ENCODE measurements at places on chromosomes 4 and X.

DNA sequence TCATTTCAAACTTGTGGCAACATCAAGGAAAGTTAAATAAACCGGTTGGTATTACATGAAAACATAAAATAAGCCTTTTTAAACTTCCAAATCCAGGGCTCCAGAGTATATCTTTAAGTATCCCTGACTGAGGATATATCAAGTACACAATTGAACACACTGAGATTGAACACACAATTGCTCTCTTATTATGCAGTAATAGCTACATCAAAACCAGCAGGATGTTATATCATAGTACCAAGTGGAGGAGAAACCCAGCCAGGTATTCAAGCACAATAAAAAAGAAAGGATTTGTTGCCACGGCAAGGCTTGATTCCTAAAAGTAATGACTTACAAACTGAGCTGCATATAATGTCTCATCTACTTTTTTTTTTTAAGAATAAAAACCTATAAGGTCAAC is 605.8 kb downstream of the SPOCK3 start:
- DNase-seq: no peak

DNA sequence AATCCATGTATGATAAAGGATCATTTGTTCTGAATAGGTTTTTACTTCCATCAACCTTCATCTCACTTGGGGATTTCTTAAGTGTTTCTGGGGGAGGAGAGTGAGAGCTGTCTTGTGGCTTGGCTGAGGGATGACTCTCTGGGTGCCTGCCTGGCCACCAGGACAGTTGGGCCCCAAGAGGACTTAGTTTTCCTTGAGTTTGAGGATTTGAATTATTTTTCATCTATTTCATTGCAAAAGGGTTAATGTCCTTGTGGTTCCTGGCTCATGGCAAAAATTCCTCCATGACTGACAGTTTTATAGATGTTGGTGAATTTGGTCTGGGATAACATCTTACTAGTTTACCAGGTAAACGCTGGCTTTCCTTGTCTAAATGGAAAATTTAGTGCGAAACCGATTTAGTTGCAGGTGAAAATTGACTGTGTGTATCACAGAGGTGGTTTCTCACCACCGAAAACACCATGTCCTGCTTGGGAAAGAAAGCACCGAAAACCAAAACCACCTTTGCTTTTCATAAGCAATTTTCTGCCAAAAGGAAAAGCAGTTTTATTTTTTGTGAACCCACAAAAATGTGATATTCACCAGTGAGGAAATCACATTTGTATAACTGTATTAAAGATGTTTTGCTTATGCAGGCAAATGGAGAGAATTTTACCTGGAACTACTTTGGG is 331.3 kb upstream of the SFRP2 start:
- no peak for DNase-seq

GRCh38 chr4:36054694-36055422 is 189.5 kb downstream of the ARAP2 start:
- DNase-seq: no peak

DNA sequence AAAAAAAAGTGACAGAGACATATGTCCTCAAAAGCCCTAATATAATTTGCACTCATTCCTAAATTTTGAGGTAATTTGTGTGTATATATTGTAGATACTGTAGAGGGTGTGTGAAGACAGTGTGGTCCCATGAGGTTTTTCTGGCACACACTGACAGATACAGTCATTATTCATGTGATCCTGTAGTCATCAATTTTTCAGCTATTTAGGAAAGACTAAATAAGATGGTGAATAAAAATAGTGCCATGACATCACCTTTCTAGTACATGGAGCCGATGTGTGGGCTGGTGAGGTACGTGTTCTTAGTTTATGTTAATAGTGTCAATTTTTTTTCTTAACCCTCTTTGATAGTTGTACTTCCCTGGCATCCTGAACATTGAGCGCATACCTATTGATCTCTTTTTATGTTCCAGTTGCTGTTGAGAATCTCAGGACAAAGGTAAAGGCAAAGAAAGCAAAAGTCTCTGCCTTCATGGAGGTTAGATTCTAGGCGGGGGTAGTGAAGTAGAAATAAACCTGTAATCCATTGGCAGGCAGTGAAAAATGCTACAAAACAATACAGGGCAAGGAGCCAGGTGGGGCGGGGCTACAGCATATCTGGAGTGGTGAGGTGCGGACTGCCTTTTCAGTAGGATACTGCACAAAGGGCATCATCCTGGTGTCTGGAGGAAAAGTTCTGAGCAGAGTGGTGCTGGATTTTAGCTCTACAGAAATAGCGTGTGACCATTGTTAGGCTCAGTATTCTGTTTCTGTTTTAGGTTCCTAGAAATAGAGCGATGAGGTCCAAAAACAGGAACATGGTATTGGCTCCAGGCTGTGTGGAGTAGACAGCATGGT is 93.8 kb downstream of the ARHGAP10 start:
- DNase-seq: no peak

GRCh38 chrX:24668111-24668510 is 21.0 kb upstream of the PCYT1B start:
- no peak for DNase-seq

DNA sequence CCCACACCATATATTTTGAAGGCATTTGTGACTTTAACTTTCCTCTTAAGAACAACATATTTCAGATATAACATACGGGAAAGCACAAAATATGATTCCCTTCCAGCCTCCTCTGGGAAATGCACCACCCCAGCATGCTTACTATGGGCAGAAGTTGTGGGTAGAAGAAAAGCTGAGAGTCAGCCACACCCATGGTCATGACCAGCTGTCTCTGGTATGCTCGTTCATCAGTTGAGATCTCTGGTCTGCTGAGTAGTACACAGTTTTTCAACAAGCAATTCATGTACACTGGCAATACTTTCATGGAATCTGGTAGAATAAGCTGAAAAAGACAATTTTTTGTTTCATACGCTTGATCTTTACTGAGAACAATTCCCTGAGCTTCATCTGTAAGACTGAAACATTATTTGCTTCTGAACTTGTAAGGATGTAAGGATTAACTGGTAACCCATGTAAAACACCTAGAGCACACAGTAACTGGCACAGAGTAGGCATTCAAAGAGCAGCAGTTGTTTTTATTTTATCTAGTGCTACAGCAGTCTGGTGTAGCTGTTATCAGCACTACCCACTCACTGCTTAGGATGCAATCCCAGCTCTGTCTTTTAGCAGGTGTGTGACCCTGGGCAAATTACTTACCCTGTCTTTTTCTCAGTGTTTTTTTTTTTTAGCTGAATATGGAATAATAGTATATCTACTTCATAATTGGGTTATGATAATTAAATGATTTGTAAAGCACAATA is 47.6 kb downstream of the METTL14 start:
- no peak for DNase-seq

- no peak for DNase-seq
Observed at GRCh38 chrX:150032742-150033141, 94.5 kb upstream of the EOLA2 start.

DNA sequence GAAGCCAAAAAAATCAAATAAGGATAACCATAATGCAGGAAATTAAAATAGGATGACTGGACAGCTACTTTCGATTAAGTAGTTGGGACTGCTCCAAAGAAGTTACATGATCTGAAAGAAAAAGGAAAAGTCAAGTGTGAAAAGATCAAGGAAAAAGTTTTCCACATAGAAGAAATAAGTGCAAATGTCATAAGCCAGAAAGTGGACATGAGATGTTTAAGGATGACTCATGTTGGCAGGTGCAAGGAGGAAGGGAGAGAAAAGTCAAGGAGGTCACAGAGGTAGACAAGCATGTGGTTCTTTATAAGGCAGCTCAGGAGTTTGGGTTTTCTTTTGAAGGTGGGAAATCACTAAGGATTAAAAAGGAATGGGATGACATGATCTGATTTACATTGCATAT is 89.8 kb upstream of the GPRIN3 start:
- no peak for DNase-seq

DNA sequence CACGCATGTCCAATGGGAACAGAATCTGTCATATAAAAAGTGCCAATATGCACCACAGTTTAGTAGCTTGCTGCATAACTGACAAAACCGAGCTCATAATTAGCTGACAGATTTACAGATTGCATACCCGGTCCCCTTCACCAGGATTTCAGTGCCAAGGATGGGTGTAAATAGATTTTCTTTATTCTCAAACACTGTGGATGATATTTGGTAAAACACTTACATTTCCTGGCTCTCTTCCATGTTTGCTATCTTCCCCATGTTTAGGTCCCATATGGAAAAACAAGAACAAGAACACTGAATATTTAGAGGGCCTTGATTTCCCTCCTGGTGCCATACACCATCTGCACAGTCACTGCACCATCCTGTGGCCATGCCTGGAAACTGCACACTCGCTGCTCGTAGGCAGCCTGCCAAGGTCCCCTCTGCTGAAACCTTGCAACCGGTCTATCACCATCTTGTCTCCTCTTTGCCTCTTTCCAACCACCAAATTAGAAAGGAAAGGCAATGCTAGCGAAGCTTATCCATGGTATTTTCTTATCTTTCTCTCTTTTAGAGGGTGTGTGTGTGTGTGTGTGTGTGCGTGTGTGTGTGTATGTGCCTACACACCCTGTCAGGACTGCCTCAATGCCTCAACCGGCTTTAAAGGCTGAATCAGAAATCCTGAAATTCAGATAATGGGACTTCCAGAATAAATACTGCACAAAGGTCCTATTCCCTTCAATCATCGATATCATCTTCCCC is 124.2 kb upstream of the MBNL3 start:
- peak; percentile 2 for DNase-seq

DNA sequence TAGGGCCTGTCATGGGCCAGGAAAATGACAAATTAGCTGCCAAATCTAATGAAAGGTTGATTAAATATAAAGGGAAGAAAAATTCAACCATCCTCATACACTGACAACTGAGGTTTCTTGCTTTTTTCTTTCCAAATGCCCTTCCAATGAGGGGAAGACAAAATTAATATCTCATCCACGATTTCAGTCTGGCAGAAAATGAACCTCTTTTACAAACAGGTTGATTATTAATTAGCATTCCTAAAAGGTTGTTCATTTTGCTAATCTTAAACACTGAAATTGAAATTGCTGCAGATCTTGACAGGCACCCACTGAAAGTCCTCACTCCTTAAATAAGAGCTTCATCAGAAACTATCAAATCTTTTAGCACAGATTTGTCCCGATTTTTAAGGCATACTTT is 45.5 kb downstream of the NPFFR2 start:
- no peak for DNase-seq

GRCh38 chr4:21517126-21517859 is 431.3 kb downstream of the KCNIP4 start:
- no peak for DNase-seq

GRCh38 chrX:49308604-49309269 is 5.3 kb downstream of the GAGE10 start:
- DNase-seq: no peak

Data from GDM1 (cell line).